ENCODE measurements at places on chromosomes 4 and X.

DNA sequence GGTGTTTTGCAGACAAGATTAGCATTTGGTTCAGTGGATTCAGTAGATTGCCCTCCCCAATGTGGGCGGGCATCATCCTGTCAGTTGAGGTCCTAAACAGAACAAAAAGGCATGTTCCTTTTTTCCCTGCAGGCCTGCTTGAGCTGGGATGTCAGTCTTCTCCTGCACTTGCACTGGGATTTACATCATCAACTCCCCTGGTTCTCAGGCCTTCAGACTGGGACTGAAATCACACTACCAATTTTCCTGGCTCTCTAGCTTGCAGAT, 278.9 kb upstream of the FTHL17 start:
- DNase-seq, result peak; percentile 71

- no peak for DNase-seq
These were observed 68.5 kb upstream of the TMEM164 start for GRCh38 chrX:109934434-109934833.

- no peak for DNase-seq
These were observed 16.3 kb downstream of the OFD1 start for GRCh38 chrX:13750812-13751211.

GRCh38 chr4:93777081-93777460, 51.5 kb upstream of the ATOH1 start:
- no peak for DNase-seq

DNA sequence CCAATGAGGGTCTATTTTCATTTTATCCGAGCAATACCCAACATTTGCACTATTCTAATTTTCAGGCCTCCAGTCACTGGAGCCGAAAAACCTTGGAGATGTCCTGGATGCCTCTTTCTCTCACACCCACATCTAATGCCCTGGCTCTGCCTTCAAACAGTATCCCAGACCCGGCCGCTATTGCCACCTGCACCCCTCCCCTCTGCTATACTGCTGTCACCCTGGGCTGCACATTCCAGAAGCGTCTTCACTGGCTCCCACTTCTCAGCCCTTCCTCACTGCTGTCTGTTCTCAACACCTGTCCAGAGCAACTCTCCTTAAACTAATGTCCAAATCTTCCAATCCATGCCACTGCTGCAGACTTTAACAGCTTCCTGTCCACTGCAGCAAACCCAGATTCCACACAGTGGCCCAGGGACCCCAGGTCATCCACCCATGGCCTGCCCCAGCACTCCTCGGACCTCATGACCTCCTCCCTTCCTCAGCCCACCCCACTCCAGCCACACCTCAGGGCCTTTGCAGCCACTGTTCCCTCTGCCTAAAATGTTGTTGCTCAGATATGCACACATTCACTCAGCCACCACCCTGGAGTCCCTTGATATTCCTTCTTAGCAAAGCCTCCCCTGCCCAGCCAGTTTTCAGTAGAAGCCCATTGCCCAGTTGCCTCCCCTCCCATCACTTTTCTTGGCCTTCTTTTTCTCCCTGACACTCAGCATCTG, 30.5 kb upstream of the PPP2R2C start:
- DNase-seq, result no peak

GRCh38 chr4:63580796-63581475, 828.3 kb downstream of the TECRL start:
- DNase-seq, result no peak

GRCh38 chrX:153500676-153501280, 6.0 kb downstream of the BGN start:
- no peak for DNase-seq

GRCh38 chrX:30948051-30948450, 59.0 kb upstream of the TAB3 start:
- no peak for DNase-seq

GRCh38 chr4:48343035-48343434, 1.7 kb downstream of the SLAIN2 start:
- peak; percentile 6 for DNase-seq

GRCh38 chr4:56313132-56313531, 74.2 kb downstream of the AASDH start:
- DNase-seq, result no peak

DNA sequence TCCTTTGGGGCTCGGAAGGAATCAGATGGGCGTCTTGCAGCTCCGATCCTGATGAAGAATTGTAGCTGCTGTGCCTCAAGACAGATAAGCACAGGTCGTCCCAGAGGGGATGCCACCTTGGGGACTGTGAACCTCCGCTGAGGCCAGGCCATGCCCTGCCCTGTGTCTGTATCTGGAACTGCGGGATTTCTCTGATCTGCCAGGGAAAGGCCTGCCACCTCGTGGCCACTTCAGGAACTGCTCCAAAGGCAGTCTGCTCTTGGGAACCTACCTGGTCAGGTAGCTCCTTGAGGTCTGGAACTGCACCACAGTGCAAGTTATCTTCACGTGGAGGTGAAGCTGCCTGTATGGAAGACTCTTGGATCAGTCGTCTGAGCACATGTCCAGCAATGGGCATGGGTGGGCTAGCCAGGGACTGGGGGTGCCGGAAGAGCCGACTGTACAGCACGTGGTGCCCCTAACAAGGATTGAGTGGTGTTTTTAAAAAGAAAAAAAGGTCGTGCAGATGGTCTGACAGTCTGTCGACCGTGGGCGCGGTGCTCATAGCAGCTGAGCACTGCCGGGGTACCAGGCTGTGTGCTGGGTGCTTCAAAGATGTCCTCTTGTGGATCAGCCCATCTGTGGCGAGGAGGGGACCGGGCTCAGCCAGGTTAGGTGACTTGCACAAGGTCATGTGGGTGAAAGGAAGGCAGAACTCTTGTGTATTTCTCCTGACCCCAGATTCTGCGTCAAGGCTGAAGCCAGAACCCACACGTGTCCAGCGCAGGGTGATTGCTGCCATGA, 3.1 kb upstream of the GRPEL1 start:
- DNase-seq, result peak; percentile 73

- DNase-seq, result no peak
These were observed 76.4 kb downstream of the EFHC2 start for GRCh38 chrX:44267116-44267515.

DNA sequence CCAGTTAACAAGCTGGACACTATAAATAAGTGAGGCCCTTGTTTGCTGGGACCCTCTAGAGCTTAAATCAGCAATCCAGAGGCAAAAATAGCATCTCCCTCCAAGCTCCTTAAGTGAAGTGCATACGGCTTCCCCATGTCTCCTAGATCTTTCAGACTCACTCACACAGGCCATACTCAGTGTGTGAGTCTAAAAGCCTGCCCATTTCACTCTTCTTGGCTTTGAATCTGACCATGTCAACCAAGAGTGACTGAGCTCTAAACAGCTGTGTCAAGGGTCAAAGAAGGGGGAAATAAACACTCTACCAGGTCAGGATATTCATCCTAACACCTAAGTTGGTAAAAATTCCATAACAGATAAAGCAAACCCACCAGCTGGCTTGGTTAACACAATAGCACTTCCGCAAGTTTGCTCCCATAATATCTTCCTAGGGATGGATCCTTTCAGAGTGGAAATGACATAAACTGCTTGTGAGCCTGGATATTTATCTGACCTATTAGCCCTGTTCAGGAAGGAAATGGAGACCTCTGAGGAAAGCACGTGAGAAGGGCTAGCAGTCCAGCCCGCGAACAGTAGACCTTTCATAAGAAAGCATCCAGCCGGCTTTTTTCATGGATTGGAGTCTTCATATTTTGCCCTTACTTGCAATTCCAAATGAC, 65.6 kb downstream of the MID1 start:
- DNase-seq, result no peak

GRCh38 chr4:60396341-60397049, 803.6 kb upstream of the ADGRL3 start:
- DNase-seq, result peak; percentile 53

GRCh38 chr4:19494961-19495360, 756.7 kb upstream of the SLIT2 start:
- DNase-seq, result no peak

GRCh38 chr4:109205186-109205585, 97.3 kb downstream of the COL25A1 start:
- DNase-seq, result no peak

- DNase-seq, result no peak
These were observed 32.3 kb downstream of the STPG2 start for GRCh38 chr4:98110929-98111328.

DNA sequence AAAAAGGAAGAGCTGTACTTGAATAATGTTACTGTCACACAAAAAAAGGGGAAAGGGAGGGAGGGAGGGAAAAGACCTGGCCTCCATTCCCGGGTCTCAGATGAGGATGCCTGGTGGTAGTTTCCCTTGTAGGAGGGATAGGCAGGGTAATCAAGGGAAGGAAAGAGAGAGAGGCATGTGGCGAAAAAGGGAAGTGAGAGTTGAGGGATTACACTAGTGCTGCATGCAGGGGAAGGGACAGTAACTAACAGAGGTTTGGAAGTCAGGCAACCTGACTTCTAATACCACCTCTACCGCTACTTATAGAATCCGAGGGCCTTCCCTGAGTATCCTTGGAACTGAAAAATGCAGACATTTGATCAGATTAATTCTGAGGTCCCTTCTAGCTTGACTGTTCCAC, 821.7 kb upstream of the FTHL17 start:
- peak; percentile 47 for DNase-seq

GRCh38 chr4:138537731-138538490, 295.8 kb upstream of the SLC7A11 start:
- no peak for DNase-seq

DNA sequence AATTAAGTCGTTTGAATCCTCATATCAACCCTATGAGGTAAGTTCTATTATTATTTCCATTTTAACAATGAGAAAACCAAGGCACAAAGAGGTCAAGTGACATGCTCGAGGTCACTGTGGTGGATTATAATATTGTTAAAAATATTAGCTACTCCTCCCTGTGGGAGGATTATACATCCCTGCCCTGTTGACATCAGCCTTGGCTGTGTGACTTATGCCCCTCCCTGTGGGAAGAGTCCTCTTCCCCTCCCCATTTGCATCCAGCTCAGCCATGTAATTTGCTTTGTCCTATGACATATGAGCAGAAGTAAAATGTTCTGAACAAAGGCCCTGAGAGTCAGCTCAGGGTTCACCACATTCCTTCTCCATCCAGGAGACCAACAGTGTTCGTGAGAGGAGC, 152.7 kb upstream of the ZIC3 start:
- DNase-seq, result no peak

DNA sequence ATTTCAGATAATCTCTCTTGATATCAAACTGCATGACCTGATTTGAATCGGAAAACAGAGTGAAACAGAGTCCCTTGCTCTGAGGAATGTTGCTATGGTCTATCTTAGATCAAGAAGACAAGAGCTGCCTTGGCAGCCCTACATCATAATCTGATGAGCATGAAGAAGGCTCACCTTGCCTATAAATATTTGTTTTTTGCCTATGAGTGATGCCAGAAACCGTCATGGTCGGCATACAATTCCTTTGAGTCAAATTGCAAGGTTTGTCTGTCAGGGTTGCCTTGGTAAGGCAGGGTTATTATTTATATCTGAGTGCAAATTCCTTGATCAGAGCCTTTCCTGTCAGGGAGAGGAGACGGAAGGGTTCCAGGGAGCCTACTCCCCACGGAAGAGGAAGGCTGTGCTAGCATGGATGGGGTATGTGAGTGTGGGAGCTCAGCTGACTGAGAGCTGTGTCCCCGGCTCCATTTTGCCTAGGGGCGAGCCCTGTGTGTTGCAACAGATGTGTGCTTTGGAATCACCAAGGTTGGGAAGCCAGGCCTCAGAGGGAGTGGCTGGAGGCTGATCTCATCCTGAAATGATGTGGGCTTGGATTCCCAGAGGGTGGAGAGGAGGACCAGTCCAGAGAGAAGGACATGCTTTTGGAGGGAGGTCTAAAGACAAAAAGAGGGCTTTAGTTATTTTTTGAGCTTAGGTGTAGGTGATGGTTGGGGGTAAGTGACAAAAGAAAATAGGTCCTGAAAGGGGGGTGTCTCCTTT, 43.6 kb downstream of the RTL9 start:
- peak; percentile 81 for DNase-seq

DNA sequence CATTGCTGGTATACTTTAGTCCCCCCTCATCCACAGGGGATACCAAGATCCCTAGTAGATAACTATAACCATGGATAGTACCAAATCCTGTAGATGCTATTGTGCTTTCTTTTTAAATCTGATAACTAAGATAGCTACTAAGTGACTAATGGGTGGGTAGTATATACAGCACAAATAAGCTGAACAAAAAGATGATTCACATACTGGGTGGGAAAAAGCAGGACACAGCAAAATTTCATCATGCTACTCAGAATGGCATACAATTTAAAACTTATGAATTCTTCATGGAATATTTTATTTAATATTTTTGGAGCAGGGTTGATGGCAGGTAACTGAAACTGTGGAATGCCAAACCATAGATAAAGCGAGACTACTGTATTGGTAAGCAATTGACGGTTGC, 161.6 kb downstream of the IL15 start:
- DNase-seq, result no peak

- no peak for DNase-seq
These were observed 1132.2 kb downstream of the FAT4 start for GRCh38 chr4:126446917-126447316.

DNA sequence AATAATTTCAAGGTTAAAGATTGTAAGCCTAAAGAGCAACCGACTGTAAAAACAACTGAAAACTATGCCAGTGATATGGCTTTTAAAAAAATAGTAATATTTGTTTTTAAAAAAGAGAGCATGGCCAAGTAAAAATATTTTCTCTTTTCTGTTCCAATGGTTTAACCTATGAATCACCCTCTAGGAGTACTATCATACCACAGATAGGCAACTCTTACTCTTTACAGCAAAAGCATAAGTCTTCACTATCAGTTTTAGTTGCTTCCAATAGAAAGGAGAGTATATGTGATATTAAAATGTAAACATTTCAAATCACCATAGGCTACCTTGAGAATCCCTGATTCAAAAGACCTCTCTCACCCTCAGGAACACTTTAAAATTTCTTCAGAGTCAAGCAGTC, 102.6 kb downstream of the AMELX start:
- no peak for DNase-seq

DNA sequence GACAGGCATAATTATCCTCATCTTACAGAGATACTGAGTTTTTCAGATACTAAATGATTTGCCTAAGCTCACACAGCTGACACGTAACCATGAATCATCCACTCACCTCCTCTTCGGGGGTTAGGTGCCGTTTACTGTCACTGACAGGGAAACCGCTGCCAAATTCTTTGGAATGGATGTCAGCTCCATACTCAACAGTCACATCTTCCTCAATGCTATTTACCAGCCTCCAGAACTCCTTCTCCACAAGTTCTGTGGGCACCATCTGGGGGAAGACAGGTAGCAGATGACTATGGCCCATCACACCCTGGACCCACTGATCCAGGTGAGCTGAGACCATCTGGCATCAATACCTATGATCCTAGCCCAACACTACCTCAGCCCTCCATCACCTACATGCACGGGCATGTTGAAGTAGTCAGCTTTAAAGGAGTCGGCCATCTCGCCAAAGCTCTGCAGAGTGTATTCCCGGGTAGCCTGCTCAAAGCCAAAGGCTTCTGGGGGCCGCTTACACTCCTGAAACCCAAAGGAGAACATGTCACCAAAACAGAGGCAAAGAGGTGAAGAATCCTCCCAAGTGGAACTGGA, 13.5 kb downstream of the KDM5C start:
- no peak for DNase-seq

All from NCI-H69 (cell line).